Right lobe of liver (tissue), 6 donors: ENCODE measurements at places on chromosomes 1 and 21. TPM values are rescaled to one million over a fixed set of nuclear protein-coding genes. Genes with fewer than 3 reads are reported as not detected.

TPR gene
- total RNA-seq: 34.4 TPM

GUCA2B gene
- total RNA-seq: not detected

FAM78B gene
- 1.4 TPM for total RNA-seq

IVL gene
- total RNA-seq: not detected

PPIAL4G gene
- not detected for total RNA-seq

TAL1 gene
- 2.4 TPM for total RNA-seq

MGST3 gene
- 74.0 TPM for total RNA-seq

SAMD11 gene
- 3.7 TPM for total RNA-seq

CFAP107 gene
- total RNA-seq: not detected

GJA4 gene
- 4.4 TPM for total RNA-seq

PLA2G4A gene
- total RNA-seq: 1.1 TPM

ARHGAP30 gene
- 3.4 TPM for total RNA-seq

TMEM269 gene
- total RNA-seq: not detected

RPS6KA1 gene
- total RNA-seq: 8.0 TPM

FASLG gene
- total RNA-seq: 0.51 TPM

OTUD7B gene
- 15.1 TPM for total RNA-seq

ERG gene
- total RNA-seq: 3.1 TPM

LDLRAD1 gene
- total RNA-seq: not detected

SERTAD4 gene
- not detected for total RNA-seq

ENAH gene
- 11.7 TPM for total RNA-seq

TRNP1 gene
- total RNA-seq: 24.8 TPM
